MCF 10A (cell line): ENCODE measurements at places on chromosomes 3 and 15. TPM values are rescaled to one million over a fixed set of nuclear protein-coding genes. Genes with fewer than 3 reads are reported as not detected.
A peak's percentile ranks its signal among the peaks of the same experiment; 100 is the strongest.

Gene CSK
- 50.4 and 65.3 TPM in 2 replicates for total RNA-seq

Gene SI
- not detected in 2 replicates for total RNA-seq

Gene C3orf22
- total RNA-seq: not detected in 2 replicates

Gene SAMMSON
- total RNA-seq: not detected in 2 replicates

Gene GHSR
- not detected in 2 replicates for total RNA-seq

Gene ADAMTS7
- total RNA-seq: 10.7 and 10.8 TPM in 2 replicates

DNA sequence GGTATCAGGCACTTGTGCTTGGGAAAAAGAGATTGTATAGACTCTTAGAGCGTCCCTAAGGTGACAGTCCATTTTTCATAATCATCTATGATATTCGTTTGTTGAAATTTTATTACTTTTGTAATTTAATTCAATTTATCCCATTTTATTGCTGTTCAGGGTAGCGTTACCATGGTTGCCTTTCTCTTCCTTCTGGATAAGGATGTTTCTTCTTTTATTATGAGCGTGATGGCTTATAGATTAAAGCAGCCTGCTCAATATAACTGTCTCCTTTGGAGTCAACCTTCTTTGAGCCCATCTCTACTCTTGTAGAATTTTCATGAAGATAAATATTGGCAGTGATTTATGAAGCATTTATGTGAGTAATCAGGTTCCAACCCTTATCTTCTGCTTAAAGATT, 182.0 kb downstream of the LRTM1 start:
- H3K36me3 ChIP-seq: peaks cover 5% of the 10 kb centered on the region
- no peak overlapping the region for H3K27ac ChIP-seq
- peaks cover 17% of the 10 kb centered on the region for H3K27me3 ChIP-seq
- no peaks in the 10 kb centered on the region for H3K4me1 ChIP-seq
- no peak for DNase-seq
- H3K4me3 ChIP-seq: no peak overlapping the region

DNA sequence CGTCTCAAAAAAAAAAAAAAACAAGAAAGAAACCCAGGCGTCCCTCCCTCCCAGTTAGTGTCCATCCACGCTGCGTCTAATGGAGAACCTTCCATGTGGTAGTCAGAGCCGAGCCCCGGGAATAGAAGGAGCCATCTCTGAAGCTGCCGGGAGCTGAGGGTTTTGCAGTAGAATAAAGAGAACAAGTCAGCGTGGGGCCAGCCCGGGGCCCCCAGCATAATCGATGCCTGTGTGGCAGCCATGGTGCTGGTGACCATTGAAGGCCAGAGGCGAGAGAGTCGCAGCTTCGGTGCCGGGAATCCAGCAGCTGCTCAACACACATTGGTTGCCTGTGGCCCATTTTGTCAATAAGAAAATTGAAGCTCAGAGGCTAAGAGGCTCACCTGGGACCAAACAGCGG, 151.7 kb downstream of the CHSY1 start:
- H3K36me3 ChIP-seq: no peaks in the 10 kb centered on the region
- H3K27me3 ChIP-seq: peaks cover 11% of the 10 kb centered on the region
- no peak overlapping the region for H3K27ac ChIP-seq
- no peaks in the 10 kb centered on the region for H3K4me1 ChIP-seq
- no peak overlapping the region for H3K4me3 ChIP-seq

DNA sequence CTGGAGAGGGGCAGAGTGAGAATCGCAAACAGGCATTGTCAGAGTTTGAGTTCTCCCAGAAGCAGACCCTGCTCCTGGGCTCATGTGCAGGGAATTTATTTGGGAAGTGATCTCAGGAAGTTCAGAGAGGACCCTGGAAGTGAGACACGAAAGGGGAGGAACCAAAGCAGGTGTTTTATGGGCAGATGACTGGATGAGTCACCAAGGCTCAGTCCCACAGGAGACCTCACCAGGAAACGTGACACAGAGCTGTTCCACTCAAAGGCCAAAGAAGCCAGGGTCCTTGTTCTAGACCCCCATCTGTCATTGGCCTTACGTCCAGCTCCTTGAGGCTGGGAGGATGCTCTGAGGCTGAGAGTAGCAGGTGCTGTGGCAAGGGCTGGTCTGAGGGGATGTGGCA, 43.4 kb upstream of the SEC22A start:
- no peaks in the 10 kb centered on the region for H3K27me3 ChIP-seq
- H3K4me3 ChIP-seq: no peak overlapping the region
- H3K36me3 ChIP-seq: peaks cover 39% of the 10 kb centered on the region
- DNase-seq: no peak

GRCh38 chr3:20327889-20328288, 141.9 kb upstream of the SGO1 start:
- no peaks in the 10 kb centered on the region for H3K27me3 ChIP-seq
- no peak overlapping the region for H3K27ac ChIP-seq
- no peaks in the 10 kb centered on the region for H3K4me1 ChIP-seq
- no peak for DNase-seq

DNA sequence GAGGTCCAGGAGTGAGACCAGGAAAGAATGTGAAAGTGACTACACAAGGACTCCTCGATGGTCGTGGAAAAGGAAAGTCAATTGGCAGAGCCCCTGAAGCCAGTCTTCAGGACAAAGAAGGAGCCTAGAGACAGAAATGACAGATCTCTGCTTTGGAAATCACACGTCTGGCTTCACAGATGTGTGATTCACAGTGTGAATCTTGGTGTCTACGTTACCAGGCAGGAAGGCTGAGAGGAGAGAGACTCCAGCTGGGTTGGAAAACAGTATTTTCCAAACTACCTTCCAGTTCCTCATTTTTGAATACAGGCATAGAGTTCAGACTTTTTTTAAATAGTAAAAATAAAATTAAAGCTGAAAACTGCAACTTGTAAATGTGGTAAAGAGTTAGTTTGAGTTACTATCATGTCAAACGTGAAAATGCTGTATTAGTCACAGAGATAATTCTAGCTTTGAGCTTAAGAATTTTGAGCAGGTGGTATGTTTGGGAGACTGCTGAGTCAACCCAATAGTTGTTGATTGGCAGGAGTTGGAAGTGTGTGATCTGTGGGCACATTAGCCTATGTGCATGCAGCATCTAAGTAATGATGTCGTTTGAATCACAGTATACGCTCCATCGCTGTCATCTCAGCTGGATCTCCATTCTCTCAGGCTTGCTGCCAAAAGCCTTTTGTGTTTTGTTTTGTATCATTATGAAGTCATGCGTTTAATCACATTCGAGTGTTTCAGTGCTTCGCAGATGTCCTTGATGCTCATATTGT, 6.0 kb downstream of the CCR2 start:
- H3K27me3 ChIP-seq: peaks cover 30% of the 10 kb centered on the region
- no peak overlapping the region for H3K4me3 ChIP-seq
- peak; percentile 32 for DNase-seq
- no peaks in the 10 kb centered on the region for H3K36me3 ChIP-seq
- no peaks in the 10 kb centered on the region for H3K4me1 ChIP-seq
- no peak overlapping the region for H3K27ac ChIP-seq

DNA sequence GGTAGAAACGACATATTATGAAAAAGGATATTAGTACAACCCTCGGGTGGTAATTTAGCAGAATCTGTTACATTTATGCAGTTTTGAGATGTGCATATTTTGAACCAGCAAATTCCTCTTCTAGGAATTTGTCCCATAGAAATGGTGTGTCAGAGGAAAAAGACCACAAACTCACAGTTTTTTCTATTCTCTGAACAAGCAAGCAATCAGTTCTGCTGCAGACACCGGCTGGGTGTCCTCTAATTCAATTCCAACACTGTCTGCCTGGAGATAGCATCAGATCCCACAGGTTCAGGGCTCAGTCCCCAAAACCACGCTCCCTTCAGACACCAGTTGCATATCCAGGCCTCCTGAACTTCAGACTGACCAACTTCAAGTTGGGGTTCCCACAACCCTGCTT, 36.4 kb downstream of the APH1B start:
- H3K4me3 ChIP-seq: no peak overlapping the region
- H3K36me3 ChIP-seq: no peaks in the 10 kb centered on the region
- H3K27me3 ChIP-seq: no peaks in the 10 kb centered on the region
- DNase-seq: no peak
- H3K27ac ChIP-seq: no peak overlapping the region

DNA sequence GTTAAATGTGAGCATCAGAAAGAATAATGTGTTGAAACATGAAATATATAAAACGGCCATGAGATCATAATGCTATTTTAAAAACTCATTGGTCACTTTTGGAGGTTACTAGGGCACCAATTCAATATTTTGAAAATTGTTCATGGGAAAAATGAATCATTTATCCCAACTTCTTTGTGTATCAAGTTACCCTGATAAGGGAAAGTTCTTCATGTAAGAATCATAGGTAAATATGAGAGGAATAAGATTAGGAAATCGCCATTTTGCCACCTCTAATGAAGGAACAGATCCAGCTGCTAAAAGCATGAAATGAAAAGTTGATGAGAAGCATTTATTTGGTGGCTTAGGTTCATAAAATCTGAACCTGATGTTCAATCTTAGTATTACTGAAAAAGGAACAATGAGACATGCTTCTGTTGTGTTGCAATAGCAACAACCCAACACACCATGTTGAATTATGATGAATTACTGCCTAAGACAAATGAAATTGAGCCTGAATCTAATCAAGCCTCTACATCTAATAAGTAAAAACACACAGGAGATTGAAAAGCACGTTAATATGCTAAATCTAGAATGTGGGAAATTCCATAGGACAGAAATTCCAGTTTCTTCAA, 32.5 kb downstream of the ABHD5 start:
- DNase-seq: no peak
- H3K4me3 ChIP-seq: no peak overlapping the region
- H3K4me1 ChIP-seq: peaks cover 9% of the 10 kb centered on the region
- no peaks in the 10 kb centered on the region for H3K27me3 ChIP-seq

GRCh38 chr15:89457086-89457485, 39.3 kb downstream of the RHCG start:
- DNase-seq: peak; percentile 37
- H3K4me1 ChIP-seq: no peaks in the 10 kb centered on the region
- H3K4me3 ChIP-seq: no peak overlapping the region
- no peaks in the 10 kb centered on the region for H3K36me3 ChIP-seq

DNA sequence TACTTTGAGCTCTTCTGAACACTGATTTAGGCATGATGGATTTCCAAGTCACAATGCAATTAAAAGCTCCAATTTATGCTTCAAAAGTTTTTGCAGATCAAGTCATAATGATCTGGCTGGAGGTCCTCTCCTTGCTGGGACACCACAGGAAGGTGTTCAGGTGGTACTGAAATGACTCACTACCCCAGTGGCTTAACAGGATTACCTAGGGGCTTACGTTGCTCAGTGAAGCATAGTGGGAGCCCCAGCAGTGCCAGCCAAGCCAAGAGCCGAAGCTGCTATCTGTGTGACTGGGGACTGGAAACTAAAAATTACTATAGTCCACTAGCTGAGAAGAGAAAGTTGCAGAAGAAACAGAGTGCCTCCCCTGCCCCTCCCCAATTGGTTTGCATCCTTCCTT, 110.1 kb upstream of the LPP start:
- H3K4me3 ChIP-seq: no peak overlapping the region
- H3K4me1 ChIP-seq: no peaks in the 10 kb centered on the region
- no peaks in the 10 kb centered on the region for H3K27me3 ChIP-seq

DNA sequence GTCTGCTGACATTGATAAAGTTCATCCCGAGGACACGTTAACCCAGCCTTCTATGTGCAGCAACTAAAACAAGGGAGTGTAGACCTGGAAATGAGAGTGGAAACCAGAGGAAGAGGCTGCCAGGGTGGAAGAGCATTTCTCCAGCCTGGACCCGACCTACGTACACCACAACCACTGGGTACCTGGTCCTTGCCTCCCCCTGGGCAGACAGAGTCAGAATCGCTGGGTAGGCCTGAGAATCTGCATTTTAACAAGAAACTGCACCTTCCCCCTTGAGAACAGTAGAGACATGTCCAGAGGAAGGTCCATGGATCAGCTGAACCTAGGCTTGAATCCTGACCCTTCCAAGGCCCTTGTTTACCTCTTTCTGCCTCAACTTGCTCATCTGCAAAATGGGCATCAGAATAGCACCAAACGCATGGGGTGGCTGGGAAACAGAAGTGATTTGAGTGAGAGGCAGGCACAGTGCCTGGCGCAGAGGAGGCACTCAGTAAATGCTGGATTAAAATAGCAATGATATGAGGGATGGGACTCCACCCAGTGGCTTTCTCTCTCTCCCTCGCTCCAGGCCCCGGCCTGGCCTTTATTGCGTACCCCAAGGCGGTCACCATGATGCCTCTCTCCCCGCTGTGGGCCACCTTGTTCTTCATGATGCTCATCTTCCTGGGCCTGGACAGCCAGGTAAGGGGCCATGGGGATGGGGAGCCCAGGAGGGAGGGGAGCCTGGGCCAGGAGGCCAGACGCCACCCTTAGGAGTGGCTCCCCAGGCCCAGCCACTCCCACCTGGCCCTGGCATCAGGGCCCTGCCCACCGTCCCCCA, 66.9 kb upstream of the SLC6A1 start:
- DNase-seq: no peak
- no peaks in the 10 kb centered on the region for H3K27me3 ChIP-seq
- H3K27ac ChIP-seq: no peak overlapping the region
- no peaks in the 10 kb centered on the region for H3K36me3 ChIP-seq

DNA sequence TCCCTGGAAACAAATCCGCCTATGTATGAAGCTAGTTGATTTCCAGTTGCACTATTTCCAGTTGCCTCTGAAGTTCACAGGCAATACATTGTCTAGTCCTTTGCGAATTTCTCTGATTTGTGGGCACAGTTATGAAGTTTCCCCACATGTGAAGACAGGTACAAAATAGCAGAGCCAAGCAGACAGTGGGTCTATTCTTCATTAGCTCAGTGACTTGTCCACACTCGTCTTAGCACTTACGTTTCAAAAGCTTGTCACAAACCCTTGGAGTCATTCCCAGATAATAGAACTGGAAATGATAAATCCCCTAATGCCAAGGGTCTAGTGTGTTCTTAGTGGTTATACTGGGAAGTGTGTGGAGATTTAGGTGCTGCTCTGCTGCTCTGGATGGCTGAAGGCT, 14.5 kb downstream of the SRPRB start:
- H3K27me3 ChIP-seq: no peaks in the 10 kb centered on the region
- H3K4me1 ChIP-seq: peaks cover 16% of the 10 kb centered on the region
- H3K36me3 ChIP-seq: peaks cover 53% of the 10 kb centered on the region

GRCh38 chr15:57323806-57324589, 52.3 kb upstream of the CGNL1 start:
- H3K4me3 ChIP-seq: no peak overlapping the region
- peaks cover 4% of the 10 kb centered on the region for H3K4me1 ChIP-seq

DNA sequence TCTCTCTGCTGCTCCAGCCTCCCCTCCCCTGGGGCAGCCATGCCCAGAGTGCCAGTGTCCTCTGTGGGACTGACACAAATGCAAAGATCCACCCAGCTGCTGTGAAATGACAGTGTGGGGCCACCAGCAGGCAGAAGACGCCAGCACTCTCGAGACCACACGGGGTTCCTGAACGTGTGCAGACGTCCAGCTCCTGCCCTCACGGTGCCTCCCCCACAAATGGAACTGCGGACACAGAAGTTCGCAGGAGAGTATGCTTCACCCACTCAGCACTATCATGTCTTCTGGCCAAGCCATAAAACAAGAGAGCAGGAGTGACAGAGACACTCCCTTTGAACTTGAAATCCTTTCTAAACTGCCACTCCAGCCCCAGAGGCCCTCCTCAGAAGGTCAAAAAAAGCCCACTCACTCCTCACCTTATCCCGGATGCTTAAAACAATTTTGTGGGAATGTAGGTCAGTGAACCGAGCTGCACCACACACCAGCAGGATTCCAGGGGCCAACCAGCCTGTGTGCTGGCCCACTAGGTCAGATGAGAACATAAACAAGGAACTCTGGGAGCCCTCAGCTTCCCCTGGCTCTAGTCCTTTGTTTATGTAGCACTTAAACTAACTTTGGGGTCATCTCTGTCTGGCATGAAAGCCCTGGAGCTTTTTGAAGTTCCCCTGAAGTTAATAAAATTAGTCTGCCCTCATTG, 112.6 kb downstream of the DNAJB8 start:
- H3K36me3 ChIP-seq: no peaks in the 10 kb centered on the region
- H3K4me1 ChIP-seq: no peaks in the 10 kb centered on the region
- no peak overlapping the region for H3K4me3 ChIP-seq
- no peak overlapping the region for H3K27ac ChIP-seq
- H3K27me3 ChIP-seq: no peaks in the 10 kb centered on the region
